Stimulated activated CD8-positive, alpha-beta memory T cell treated with anti-CD3 and anti-CD28 coated beads, Interleukin-4, amount 100 ng/mL, for 4 hours (primary cell): ENCODE measurements at places on chromosomes 4 and X.
A peak's percentile ranks its signal among the peaks of the same experiment; 100 is the strongest.

GRCh38 chr4:171629737-171630136, 183.5 kb upstream of the GALNTL6 start:
- DNase-seq = no peak

DNA sequence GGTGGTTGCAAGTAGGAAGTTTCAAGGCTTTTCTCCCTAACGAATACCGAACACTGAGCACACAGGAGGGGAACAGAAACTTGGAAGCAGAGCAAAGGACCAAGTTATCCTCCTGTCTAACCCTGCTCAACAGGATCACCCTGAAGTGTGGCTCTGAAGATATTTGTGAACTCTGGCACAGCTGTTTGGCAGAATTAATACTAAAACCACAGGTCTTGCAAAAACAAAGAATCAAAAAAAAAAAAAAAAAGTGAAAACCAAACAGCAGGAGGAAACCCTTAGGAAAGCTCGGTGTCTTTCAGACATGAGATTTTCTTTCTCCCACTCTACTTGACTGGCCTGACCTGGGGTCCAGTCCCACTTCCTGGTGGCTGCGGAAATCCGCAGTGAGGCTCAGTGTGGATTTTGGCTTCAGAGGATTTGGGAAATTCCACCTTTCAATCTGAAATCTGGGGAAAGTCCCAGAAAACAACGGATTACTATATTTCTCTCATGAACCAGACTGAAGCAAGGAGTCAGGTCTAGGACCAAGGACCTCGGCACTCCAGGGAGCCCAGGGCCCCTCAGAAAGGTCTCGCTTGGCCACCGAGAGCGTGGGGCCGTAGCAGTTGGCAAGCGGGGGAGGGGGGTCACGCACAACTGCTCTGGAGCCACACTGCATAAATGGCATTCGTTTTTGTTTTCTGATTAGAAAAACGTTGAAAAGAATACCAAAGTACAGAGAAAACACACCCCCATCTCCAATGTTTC, 867 bp downstream of the TIFA start:
- no peak for DNase-seq

GRCh38 chrX:133880032-133880443, 105.4 kb downstream of the GPC3 start:
- DNase-seq = no peak

GRCh38 chr4:15794905-15795304, 16.8 kb downstream of the CD38 start:
- no peak for DNase-seq

DNA sequence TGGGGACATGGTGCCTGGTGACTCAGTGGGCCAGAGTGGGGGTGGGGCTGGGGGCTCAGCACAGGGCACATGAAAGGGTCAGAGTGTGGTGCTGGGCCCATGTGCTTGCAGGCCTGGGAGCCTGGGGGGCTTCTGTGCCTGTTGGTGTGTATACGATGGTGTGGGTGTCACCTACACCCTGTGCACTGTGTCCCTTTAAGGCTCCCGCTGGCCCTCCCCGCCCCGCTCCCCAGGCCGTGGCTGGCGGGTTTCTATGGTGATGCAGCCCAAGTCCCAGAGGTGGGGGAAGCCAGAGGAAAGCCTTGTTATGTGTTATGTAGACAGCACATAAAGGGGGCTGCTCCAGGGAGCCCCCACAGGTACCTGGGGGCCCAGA, 5.5 kb downstream of the L1CAM start:
- no peak for DNase-seq

- no peak for DNase-seq
These were observed 5.2 kb downstream of the SPATA4 start for GRCh38 chr4:176189891-176190795.

- no peak for DNase-seq
These were observed 248.4 kb upstream of the TTC29 start for GRCh38 chr4:147194114-147194513.

GRCh38 chr4:173520921-173521466, 9.0 kb downstream of the HAND2 start:
- no peak for DNase-seq

DNA sequence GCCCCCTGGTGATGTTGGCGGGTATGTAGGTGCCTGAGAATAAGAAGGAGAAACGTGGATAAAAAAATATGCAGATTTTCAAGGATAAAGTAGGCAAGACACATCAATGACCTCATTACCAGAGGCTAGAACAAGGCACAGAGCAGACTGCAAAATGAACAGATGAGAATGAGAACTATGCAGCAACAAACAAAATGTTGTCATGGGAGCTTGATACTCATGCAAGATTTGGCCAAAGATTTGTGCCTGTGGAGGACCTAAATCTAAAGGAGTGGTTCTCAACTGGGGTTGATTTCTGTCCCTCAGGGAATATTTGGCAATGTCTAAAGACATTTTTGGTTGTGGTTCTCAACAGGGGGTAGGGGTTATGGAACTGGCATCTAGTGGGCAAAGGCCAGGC, 177.3 kb downstream of the FRMPD4 start:
- no peak for DNase-seq

DNA sequence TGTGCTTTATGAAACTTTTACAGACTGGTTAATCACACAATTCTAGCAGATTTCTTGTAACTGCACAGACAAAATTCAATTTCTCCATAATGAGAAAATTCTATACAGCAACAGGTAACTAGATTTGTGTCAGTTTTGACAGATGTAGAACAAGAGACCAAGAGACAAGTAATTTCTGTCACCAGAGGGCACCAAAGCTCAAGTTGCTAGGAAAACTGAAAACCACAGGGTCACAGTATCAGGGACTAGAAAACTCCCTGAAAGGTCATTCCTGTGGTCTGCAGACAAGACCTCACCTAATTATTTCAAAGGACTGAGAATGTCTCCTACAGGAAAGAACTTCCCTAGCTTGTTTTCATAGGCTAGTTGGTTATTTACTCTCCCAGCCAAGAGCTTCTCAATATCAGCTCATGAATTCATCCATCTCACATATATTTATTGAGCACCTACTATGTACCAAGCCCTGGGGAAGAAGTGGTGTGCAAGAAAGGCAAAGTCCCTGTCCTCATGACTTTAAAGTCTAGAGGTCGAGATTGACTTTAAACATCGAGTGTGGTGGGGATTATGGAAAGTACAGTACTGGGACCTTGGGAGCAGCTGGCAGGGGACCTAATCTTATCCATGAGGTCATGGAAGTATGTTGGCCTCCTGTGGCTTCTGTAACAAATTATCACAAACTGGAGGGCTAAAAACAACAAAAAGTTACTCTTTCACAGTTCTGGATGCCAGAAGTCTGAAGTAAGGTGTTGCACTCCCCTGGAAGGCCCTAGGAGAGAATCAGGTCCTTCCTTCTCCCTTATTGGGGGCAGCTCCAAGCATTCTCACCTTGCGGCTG, 47.8 kb upstream of the SETD7 start:
- DNase-seq = no peak

- no peak for DNase-seq
These were observed 2.8 kb downstream of the PSAPL1 start for GRCh38 chr4:7431696-7432530.

DNA sequence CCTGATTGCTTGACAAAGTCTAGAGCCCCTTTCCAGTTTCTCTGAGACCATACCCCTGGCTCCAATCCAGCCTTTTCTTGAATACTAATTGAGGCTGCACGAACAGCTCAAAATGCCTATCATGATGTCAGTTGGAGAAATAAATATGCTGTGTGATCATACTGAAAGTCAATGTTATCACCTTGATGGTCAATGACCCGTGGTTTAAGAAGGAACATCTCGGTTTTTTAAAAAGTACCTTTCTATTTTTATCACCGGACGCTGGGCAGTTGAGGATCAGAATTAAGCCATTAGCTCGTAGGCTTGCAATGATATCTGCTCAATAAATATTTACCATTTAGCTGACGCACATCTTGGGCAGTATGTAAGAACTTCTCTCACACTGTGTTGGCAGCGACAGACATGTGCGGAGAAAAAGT, 852 bp upstream of the WDR44 start:
- DNase-seq = no peak

GRCh38 chr4:81850701-81851100, 379.0 kb upstream of the RASGEF1B start:
- no peak for DNase-seq

GRCh38 chrX:37846934-37847732, at the start of gene DYNLT3:
TSS of gene DYNLT3 (minus strand) at chrX:37847571. CDS start at chrX:37847510, 61 bp downstream.
- peak; percentile 33 for DNase-seq

DNA sequence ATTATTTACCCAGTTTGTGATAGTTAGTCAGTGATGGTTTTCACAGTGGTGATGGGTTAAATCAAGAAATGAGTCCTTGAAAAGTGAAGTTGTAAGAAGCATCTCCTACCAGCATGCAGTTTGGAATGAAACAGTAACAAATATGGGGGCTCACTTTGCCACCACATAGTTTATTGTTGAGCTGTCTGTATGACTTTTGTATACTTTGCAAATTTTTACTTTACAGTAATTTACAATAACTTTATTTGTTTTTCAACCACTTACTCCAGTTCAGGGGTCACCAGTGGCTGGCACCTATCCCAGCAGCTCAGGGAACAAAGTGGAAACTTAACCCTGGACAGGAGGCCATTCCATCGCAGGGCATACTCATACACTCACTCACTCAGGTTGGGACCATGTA, 64.5 kb upstream of the ANKRD50 start:
- no peak for DNase-seq

- DNase-seq = no peak
These were observed 577 bp downstream of the BGN start for GRCh38 chrX:153495362-153495751.
